ENCODE measurements at places on chromosomes 5 and 9.

DNA sequence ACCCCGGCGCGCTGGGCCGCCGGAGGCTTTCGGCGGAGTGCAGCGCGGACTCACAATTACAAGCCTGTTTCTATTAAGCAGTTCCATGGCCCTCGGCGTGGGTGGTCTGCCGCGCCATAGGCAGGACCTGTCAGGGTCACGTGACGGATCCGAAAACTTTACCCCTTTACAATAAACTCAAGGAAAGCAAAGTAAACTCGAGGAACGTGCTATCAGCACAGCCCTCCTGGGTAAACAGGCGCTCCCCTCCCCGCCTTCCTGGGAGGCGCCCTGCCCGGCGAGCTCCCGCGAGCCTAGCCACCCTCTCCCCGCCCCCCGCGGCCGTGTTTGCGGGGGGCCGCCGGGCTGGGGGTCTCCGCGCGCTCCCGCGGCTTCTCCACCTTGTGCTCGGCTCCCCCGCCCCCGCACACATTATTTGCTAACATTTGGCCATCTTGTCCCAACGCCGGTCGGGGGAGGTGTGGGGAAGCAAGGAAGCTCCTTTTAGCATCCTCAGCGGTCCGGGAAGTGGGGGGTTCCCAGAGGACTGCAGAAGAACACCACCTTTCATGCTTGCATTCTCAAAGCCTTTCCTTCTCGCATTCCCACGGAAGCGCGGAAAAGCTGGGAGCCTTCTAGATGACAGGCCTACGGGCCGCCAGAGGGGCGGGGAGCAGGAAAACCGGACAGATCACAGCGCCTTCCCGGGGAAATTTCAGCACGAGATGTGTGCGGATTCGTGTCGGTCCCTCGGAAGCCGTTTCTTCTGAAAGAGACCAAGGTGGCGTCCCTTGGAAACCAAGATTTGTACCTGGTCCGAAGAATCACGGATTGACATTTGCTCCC, at the start of gene PTCH1:
PTCH1 (minus strand) TSS at position 238 of the 825 bp plus-strand sequence.
- DNase-seq, result peak; percentile 36

DNA sequence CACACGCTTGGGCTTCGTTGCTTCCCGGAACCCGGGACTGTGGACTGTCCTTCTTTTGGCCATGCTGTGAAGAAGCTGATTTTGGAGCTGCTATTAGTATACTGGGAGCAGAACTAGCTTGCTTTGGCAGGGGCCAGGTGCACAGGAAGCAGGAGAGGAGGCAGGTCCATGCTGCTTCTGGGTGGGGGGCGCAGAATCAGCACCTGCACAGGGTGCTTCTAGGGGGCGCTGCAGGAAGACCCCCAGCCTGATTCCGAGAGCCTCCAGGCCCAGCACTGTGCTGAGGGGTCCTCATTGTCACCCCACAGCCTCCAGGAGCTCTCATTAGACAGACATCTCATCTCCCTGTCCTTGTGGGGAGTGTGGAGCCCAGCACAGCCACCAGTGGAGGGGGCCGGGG, 252.6 kb upstream of the IRX4 start:
- no peak for DNase-seq

- DNase-seq, result no peak
Observed at GRCh38 chr5:5381310-5381913, 41.1 kb upstream of the ICE1 start.

DNA sequence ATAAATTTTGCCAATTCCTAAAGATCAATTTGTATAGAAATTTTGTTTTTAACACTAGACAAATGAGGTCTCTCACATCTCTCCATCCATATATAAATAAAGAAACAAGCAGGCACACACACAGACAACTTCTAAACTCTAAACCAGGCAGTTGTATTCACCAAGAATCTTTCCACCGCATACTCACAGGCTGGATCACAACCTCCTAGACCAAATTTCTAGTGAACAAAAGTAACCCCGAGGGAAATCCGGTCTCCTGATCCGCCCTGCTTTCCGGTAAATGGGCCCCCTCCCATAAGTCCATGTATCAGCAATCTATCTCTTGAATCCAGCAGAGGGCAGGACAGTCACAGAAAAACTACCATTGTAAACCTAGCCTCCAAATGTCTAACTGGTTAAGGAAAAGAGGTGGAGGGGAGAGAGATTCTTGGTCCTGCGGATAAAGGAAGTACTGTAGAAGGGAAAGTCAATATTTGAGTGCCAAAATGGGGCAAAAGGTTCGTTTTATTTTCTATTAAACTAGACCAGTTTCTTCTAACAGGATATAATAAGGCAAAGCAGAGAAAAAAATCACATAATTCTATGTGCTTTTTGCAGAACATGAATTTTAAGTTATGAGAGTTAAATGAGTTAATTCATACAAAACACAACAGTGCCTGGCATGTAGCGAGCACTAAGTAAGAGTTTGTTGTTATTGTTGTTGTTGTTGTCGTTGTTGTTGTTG, 4.8 kb upstream of the SMU1 start:
- DNase-seq, result peak; percentile 24

GRCh38 chr5:143306040-143306439, 97.4 kb downstream of the NR3C1 start:
- DNase-seq, result no peak

DNA sequence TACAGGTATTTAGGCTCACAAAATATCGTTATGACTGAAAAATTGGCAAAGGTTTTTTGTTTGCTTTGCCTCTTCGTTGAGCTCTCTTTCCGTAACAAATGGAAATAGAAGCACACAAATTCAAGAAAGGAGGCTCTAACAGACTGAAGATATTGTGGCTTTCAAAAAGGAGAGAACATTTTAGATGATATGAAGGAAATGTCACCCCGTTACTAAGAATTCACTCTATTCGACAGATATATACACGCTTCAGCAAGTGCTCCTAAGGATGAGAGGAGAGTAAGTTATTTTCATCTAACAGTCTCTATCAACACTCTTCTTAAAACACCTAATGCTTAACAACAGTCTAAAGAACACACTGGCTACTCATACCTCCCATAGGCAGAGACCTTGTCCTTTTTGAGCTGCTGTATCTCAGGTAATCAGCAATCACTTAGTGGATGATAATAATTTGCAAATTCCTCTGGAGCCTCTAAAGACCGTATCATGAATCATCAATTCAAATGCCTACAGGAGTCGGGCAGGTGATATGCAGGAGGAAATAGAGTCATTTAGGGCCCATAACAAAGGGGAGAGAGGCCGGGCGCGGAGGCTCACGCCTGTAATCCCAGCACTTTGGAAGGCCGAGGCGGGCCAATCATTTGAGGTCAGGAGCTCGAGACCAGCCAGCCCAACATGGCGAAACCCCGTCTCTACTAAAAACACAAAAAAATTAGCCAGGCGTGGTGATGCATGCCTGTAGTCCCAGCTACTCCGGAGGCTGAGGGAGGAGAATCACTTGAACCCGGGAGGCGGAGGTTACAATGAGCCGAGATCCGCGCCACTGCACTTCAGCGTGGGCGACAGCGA, 1.4 kb upstream of the HSDL2 start:
- peak; percentile 10 for DNase-seq

- no peak for DNase-seq
Observed at GRCh38 chr9:79769476-79770275, 197.9 kb downstream of the TLE4 start.

DNA sequence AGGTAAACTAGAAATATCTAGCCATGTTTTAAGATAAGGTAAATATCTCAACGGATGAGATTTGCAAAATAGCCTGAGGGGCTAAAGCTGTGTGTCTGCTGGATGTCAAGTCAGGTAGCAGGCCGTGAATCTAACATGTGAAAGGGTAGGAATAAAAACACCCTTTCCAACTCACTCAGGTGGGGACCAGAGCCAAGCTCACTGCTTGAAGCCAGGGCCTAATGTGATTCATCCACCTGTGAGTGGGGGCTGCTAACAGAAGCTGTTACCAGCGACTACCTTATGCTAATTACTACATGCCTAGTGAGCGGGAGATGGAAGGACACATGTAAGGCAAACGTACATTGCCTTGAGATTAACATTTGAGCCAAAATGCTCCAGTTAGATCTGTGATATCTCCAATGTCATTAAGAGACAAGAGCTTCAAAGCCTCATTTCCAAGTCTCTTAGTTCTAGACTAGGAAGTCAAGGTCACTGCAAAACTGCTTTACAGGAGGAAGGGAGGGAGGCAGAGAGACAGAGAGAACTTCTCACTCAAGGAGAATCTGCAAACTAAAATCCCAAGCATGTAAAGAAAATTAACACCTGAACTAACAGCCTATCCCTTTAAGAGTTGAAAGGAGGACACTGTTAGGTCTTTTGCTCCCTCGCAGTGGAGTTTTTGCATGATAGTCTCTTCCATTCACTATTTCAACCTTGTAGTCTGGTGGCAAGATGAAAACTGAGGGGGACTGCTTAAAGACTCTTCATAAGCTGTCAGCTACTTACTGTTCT, 141.6 kb upstream of the RPS23 start:
- DNase-seq, result no peak

GRCh38 chr9:93492327-93492726, 38.9 kb upstream of the FAM120AOS start:
- no peak for DNase-seq

- no peak for DNase-seq
Observed at GRCh38 chr5:122576256-122577016, 198.4 kb upstream of the SNX2 start.

GRCh38 chr9:72592502-72593403, 71.3 kb downstream of the TMC1 start:
- no peak for DNase-seq

DNA sequence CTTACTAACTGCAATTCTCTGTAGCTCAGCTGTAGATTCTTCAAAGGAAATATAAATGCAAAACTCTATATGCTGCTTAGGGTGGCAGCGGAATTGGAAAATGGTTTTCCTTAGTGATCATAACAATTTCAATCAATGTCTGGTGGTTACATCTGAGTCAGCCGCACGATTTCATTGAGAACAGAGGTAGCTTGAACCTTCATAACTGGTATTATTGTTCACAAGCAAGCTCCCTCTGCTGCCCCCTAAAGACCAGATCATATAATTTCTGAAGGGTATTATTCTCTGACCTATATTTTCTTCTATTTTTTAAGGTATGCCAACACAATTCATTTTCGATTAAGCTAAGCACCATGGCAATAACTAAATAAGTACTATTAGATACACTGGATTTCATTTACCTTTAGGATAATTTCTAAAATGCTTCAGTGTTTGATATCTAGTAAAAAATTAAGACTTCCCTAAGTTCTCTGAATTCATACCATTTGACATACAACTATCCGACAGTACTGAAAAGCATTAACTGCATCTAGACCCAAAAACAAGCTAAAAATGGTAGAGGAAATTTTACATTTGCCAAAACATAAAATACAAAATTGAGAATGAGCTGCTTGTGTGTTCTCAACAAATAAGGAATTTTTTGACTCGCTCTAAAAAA, 181.1 kb upstream of the SPEF2 start:
- DNase-seq, result no peak

- no peak for DNase-seq
Observed at GRCh38 chr9:116792271-116792670, 105.2 kb downstream of the TRIM32 start.

Data from stimulated activated CD8-positive, alpha-beta memory T cell treated with anti-CD3 and anti-CD28 coated beads, Interleukin-7, amount 100 ng/mL, for 4 hours (primary cell).